ENCODE measurements at places on chromosomes 2 and 18.

- DNase-seq: no peak
Observed at GRCh38 chr2:2575870-2576386, 244.9 kb upstream of the MYT1L start.

GRCh38 chr18:49994410-49994809, 181.1 kb upstream of the ACAA2 start:
- DNase-seq: no peak

GRCh38 chr2:23465936-23466335, 81.0 kb downstream of the KLHL29 start:
- no peak for DNase-seq

DNA sequence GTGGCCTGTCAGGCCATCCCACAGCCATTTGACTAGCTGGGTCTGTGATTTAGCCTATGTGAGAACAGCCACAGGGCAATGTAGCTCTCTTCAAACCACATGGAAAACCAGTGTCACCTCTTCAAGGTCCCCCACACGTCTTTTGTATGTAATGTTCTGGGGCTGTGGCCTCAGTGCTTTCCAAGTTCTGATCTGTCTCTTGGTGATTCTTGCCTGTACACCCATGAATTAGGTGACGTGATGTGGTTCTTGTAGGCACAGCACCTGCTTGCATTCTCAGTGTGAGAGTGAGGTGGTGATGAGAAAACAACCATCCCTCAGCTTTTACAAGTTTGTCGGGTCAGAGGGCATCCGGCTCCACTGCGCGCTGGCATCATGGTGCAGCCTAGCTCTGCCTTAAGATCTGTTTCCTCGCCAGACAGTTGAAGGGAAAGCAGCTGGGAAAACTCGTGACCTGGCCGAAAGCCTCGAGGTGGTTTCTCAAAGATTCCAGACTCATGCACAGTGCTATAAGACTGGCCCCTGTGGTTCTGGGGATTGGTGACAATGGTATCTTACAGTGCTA, 125.8 kb downstream of the TANC1 start:
- DNase-seq: peak; percentile 87

- no peak for DNase-seq
Observed at GRCh38 chr2:175007510-175007909, 2.3 kb upstream of the CHN1 start.

DNA sequence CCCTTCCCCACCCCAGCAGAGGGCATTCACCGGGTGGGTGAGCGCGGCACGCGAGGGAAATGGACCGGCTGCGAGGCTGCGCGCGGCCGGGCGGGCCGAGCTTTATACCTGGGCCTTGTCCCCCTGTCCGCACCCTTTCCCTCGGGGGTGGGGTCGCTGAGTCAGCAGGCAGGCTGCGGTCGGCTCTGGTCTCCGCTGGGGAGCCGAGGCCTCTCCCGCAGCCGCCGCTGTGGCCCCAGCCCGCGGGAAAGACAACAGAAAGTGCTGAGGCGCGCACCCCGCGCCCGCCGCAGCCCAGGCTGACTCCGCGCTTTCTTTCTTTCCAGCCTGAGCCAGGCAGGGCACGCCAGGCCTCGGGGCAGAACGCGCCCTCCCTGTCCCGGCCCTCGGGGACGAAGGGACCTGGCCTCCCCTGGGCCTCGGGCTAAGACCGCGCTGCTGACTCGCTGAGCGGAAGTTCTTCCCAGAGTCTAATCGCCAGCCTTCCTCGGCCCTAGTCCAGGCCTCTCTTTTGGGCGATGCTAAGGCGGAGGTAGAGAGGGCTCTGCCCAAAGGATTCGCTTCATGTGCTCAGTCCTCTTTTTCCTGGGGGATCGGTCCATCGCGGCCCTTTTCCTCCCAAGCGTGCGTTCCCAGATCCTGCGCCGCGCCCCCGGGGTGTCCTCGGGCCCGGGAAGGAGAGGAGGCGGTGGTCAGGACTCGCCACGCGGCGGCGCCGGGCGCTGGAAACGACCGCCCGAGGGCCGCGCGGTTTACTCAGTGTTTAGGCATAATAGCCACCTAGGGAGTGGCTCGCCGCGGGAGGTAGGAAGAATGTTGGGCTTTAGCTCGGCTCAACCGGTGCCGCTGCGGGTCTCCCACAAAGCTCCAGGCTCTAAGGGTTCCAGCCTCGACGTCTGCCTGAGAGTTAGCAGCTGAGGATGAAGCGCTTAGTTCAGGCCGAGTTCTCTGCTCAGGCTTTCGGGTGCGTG, at the start of gene CRYBA2:
TSS of gene CRYBA2 (minus strand) at position 78 of the 971 bp plus-strand sequence. CDS start 246 bp downstream, outside the sequence.
- peak; percentile 31 for DNase-seq

GRCh38 chr2:206918263-206918662, 21.1 kb upstream of the CPO start:
- DNase-seq: no peak

- no peak for DNase-seq
Observed at GRCh38 chr2:219159771-219160185, 837 bp downstream of the NHEJ1 start.

GRCh38 chr18:79429381-79429780, 33.7 kb downstream of the NFATC1 start:
- DNase-seq: no peak

Measured in EH (cell line).